SK-N-DZ (cell line): ENCODE measurements at places on chromosomes 11 and 22.

- no peak for DNase-seq
Observed at GRCh38 chr11:120211522-120212258, 858 bp downstream of the OAF start.

DNA sequence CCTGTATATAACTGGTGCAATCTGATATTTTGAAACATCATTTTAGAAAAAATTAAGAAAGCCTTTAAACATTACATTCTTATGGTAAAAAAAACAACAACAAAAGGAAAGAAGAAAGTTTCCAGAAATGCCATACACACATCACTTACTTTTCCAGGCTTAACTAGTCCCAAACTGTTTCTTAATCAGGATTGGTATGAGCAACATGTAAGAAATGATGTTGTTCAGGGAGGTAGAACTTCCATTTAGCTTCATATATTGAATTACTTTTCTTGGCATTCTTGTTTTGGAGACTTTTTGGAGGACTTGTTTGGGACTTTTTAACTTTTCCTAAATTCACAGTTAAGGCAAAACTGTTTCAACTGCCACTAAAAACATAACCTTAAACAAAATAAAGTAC, 791.5 kb downstream of the METTL15 start:
- DNase-seq = no peak

GRCh38 chr22:50700387-50701075, 27.9 kb downstream of the SHANK3 start:
- no peak for DNase-seq

DNA sequence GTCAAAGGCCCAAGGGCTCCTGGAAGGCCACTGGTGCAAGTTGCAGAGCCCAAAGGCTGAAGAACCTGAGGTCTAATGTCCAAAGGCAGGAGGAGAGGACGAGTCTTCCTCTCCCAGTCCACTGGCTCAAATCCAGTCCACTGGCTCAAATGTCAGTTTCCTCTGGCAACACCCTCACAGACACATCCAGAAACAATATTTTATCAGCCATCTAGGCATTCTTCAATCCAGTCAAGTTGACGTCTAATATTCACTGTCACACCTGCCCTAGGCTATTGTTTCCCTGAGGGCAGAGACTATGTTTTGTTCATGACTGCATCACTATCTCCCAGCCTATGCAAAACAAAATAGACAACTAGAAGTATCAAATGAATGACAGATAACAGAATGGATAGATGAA, 148.1 kb downstream of the SPON1 start:
- no peak for DNase-seq

GRCh38 chr11:14975252-14975587, 3.1 kb upstream of the CALCA start:
- DNase-seq = no peak

DNA sequence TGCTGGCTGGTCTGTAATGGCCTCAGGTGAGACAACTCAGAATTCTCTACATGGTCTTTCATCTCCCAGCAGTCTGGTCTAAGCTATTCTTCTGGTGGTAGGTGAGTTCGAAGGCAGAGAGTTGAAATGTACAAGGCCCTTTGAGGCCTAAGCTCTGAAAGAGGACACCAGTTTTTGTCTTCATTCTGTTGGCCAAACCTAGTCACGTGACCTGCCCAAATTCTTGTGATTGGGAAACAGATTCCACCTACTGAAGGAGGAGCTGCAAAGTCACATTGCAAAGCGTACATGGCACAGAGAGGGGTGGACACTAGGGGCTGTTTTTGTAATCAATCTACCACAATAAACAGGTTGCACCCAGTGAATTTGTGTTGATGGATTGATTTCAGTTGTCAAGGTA, 193.5 kb downstream of the NAV2 start:
- no peak for DNase-seq

DNA sequence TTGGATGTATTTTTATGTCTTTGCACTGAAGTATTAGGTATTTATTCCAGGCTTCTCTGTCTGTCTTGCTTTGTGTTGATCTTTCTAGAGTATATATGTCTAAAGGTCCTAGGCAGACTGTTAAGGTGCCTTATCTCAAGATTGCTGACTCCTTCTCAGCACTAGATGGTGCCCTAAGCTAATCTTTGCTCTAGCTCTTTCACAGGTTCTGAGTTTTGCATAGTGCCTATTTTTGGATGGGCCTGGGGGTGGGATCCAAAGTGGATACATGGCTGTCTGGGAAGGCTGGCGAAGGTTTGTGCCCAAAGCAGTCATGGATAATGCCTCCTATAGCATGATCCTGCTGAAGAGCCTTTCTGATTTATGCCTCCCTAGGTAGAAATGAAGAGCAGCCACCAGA, 154.9 kb downstream of the TRPC6 start:
- peak; percentile 45 for DNase-seq

DNA sequence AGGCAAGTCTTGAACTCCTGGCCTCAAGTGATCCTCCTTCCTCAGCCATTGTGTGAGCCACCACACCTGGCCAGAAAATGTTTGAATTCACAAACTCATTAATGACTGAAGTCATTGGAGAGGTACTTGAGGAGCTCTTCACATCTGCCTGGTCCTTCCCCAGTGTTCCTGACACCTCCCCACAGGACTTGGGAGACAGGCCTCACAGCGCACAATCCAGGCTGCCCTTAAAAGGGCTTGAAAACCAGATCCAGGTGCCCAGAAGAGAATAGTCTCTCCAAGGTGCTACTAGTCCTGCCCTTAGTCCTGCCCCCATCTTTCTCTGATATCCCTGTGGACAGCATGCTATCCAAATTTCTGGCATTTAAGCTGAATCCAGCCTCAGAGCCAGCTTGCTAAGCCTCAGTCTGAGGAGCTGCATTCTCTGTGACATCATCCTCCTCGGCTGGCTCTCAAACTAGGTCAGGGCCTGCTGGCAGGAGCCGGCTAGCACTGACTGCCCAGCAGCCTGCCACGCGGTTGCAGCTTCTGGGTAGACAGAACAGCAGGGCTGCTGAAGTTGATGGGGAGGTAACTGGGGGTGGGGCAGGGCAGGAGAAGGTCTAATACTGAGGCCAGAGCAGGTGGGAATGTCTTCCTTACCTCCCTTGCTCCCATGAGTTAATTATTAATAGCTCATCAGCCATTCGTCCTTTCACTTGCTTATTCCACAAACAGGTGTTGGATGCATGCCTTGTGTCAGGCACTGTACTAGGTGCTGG, 35.3 kb upstream of the NECTIN1 start:
- no peak for DNase-seq
